ENCODE measurements at places on chromosomes 4 and X.

- no peak for DNase-seq
These were observed 871.1 kb upstream of the SLIT2 start for GRCh38 chr4:19380600-19380999.

DNA sequence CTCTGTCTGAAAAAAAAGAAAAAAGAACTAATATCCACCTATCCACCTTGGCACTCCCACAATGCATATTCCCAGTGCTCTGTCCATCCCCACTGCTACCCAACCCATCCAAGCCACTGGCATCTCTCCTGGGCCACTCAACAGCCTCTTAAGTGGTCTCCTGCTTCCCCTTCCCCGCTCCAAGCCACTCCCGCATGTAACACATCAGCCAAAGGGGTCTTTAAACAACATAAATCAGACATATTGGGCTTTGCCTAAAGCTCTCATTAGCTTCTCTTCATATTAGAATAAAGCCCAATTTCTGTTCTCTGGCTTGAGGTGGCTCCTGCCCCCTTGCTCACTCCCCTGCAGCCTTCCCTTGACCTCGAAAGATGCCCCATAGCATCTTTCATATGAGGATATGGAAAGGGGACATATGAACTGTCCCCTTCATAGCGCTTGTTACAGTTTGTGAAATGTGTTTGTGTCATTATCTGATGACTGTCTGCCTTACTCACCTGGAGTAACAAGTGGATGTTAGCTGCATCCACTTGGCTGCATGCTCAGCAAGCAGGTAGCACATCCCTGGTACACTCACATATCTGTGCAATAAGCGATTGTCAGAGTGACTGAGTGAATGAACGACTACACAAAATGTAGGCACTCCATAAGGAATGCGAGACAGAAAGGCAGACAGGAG, 3.1 kb downstream of the BLOC1S4 start:
- no peak for DNase-seq

- no peak for DNase-seq
These were observed 44.3 kb upstream of the PPP2R3B start for GRCh38 chrX:431056-431455.

GRCh38 chr4:146699910-146700309, 61.2 kb downstream of the POU4F2 start:
- DNase-seq, result no peak

DNA sequence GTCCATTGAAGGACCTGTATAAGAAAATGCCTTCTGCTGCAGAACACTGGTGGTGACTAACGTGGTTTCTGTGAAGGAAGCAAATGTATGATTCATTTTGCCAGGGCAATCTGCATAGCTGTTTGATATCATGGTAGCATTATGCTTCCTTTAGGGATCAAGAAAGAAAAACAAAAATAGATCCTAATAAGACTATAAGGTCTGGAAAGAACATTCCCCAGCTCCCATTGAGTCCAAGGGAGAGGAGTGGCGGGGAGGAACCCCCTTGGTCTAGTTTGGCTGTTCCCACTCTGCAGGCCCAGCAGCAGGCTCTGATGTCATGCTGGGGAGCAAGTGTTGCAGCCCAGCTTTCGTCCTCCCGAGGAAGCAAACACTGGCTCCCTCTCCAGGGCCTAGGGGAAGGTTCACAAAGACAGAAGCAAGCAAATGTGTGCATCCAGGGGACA, 154.5 kb upstream of the GALNT7 start:
- DNase-seq, result no peak

GRCh38 chr4:54941994-54942552, 183.3 kb downstream of the KDR start:
- no peak for DNase-seq

- peak; percentile 39 for DNase-seq
These were observed 1.5 kb downstream of the IRF2 start for GRCh38 chr4:184472614-184473498.

DNA sequence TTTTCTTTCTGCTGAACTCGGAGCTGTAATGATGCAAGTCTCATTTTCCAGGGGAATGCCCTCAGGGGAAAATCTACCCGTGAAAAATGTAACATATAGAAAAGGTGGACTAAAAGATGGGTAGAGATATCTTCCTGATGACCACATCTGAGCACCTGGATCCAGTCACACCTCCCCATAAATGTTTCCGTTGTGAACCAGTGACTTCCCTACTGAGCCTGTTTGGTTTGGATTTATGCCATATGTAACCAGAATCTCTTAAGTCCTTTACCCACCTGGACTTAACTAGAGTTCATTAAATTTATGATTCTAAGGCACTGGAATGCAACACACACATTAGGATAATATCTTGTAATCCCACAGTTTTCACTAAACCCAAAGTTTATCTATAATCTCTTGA, 171.1 kb downstream of the ZNF330 start:
- DNase-seq, result no peak

GRCh38 chrX:16212436-16212835, 45.2 kb downstream of the MAGEB17 start:
- no peak for DNase-seq

DNA sequence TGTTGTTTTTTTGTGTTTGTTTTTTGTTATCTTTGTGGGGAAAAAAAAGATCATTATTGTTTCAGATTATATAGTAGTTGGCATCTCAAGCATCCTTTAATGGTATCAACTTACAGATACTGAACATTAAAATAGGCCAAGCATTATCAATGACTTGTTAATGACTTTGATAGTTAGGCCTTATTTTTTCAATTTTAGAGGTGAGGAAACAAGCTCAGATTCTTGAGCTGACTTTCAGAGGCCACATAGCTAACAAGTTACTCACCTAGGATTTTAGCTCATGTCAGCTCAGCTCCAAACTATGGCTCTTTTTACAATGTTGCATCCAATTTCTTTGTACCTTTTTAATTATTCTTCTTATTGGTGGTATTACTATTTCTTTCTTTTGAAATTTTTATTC, 471 bp upstream of the PLAC8 start:
- DNase-seq, result no peak

DNA sequence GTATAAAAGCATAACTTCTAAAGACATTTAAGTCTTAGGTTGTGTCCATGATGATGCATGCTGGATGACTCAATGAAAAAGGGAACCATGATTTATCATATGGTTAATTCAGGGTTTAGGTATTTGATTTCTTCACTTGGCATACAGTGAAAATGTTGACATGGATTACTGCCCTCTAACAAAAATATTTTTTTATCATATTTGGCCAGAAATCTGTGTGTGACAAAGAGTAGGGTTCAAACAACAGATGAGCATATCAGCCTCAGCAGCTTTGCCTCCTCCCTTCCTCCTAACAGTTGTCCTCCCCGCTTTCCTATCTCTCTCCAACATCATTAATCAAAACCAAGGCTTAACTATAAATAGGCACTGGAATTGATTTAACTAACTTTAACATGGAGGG, 46.3 kb downstream of the ARHGAP6 start:
- DNase-seq, result no peak

- no peak for DNase-seq
These were observed 139.8 kb downstream of the CDS1 start for GRCh38 chr4:84722720-84723119.

- DNase-seq, result no peak
These were observed 83.6 kb downstream of the NCAPG start for GRCh38 chr4:17894421-17894820.

GRCh38 chr4:60992037-60992436, 208.1 kb upstream of the ADGRL3 start:
- DNase-seq, result no peak

- peak; percentile 61 for DNase-seq
These were observed 28.7 kb upstream of the RBMX start for GRCh38 chrX:136909119-136909705.

DNA sequence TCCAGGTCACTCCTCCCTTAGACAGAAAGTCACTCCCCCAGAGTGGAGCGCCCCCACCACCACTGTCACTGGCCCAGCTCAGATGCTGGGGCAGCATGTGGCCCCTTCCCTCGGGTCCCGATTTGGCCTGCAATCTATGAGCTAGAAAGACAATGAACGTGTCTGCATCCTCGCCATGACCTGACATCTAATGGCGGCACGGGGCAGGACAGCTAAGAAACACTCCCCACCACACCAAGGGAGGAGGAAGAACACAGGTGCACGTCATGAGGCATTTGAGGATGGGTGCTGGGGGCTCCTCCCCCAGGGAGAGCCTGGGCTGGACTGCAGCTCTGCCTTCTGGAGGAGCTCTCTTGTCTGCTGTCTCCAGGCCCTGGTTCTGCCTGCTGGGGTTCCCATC, 8.7 kb downstream of the RNF212 start:
- DNase-seq, result no peak

- peak; percentile 25 for DNase-seq
These were observed at the start of gene ITM2A for GRCh38 chrX:79366873-79367749. Gene ITM2A (minus strand): TSS chrX:79367334. CDS start chrX:79367215, 119 bp downstream.

DNA sequence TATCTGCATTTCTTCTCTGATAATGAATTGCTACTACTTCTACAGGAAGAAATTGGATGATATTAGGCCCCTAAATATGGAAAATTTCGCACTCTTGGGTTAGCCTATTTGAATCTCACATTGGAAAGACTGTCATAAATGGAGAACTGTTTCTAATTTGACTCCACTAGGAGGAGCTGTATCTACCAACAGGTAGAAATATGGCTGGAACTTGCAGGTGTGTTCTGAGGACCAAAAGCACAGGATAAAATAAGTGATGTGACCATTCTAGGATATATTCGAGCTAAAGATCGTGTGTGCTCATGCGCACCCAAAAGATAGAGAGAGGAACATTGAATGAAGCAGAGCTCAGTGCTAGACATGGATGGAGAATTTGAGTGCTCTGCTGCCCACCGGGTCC, 4.8 kb upstream of the NKAP start:
- DNase-seq, result no peak

DNA sequence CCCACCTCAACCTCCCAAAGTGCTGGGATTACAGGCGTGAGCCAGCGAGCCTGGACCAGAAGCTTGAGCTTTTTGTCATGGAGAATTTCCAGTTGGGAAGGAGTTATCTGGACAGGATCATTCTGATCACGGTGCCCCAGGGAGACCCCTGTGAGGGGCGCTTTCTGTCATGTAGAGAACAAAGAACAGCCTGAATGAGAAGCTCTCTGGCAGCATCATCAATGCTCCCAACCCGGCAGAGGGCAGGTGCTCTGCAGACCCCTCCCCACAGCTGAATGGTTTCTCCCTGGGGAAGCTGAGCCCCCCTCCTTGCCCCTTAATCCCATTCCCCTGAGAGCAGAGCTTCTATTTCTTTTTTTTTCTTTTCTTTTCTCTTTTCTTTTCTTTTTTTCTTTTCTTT, 7.3 kb upstream of the CSF2RA start:
- DNase-seq, result no peak

DNA sequence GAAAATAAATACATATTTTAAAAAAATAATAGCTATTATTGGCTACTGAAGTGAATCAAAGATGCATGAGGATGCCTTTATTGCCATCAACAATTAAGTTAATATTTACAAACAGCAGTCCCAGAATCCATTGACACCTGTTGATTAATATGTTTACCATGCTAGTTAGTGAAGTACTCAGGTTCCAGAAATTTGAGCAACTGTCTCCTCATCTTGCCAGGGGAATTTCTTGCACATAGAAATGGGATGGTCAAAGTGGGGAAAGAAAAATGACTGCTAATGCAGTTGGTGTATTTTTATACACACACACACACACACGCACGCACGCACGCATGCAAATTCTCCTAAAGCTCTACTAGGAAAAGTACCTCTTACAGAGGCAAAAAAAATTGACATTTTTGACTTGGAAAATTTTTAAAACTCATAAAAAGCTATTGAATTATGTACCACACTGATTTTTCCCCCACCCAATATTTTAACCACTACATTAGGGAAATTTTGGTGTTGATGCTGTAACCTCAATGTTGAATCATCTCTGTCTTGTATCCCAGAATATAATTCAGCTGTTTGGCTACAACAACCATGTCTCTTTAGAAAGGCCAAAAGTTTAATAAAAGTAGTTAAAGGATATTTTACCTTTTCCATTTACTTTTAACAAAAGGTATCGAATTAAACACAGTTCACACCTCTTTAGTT, 105.3 kb upstream of the TMEM150C start:
- DNase-seq, result no peak

GRCh38 chr4:20383969-20384368, 132.3 kb downstream of the SLIT2 start:
- no peak for DNase-seq

DNA sequence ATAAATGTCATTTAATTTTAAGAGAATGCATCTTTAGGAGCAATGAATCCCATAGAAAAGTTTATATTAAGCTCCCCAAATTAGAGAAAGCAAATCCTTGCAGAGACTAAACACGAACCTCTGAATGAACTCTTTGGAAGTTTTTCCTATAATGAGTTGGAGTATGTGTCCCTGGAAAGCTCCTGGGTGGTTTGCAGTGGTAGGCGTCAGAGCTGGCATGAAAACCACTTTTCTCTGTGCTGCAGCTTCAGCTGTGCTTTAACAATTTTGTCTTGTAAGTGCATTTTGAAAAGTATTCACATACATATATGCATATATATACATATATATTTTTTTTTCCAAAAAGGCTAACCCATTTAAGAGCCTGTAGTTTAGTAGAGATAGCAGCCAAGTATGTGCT, 148.7 kb upstream of the TBC1D9 start:
- DNase-seq, result no peak

DNA sequence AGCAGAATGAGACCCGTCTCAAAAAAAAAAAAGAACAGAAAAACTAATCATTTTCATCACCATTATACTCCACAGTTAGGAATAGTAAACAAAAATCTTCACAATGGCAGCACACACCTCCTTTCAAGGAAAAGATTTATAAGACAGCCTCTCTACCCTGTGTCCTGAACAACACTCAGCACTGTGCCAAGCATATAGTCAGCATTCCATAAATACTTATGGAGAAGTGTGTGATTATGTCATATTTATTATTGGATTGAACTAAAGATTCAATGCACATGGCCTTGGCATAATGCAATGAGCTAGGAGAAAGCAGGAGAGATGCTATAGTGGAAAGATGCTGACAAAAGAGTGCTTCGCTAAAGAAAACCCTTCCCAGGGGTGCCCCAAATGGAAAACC, 52.6 kb downstream of the FAM114A1 start:
- no peak for DNase-seq

DNA sequence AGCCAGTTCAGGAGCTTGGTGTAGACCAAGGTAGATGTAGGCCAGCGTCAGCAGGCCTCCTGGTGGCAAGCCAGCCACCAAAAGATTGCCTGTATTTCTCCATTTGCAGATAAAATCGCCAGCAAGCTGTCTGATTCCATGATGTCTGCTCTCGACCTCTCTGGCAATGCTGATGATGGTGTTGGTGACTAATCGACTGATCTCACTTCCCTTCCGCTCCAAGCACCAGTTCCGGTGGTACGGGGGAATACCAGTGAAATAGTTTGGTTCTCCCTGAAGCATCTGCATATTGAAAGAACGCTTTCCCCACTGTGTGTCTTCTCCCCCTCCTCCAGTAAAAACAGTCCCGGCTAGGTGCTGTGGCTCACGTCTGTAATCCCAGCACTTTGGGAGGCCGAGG, 30.4 kb downstream of the GNL3L start:
- DNase-seq, result no peak

Data from stimulated activated CD4-positive, alpha-beta T cell treated with anti-CD3 and anti-CD28 coated beads, Interleukin-2, amount 100 ng/mL, for 48 hours (primary cell).